SJSA1 (cell line): ENCODE measurements at places on chromosomes 7 and 10. TPM values are rescaled to one million over a fixed set of nuclear protein-coding genes. Genes with fewer than 3 reads are reported as not detected.

GRCh38 chr7:23864973-23865372 is 155.0 kb downstream of the STK31 start:
- H3K27ac ChIP-seq, result no peak overlapping the region
- H3K4me1 ChIP-seq, result no peaks in the 10 kb centered on the region
- no peaks in the 10 kb centered on the region for H3K27me3 ChIP-seq
- no peak for DNase-seq

DNA sequence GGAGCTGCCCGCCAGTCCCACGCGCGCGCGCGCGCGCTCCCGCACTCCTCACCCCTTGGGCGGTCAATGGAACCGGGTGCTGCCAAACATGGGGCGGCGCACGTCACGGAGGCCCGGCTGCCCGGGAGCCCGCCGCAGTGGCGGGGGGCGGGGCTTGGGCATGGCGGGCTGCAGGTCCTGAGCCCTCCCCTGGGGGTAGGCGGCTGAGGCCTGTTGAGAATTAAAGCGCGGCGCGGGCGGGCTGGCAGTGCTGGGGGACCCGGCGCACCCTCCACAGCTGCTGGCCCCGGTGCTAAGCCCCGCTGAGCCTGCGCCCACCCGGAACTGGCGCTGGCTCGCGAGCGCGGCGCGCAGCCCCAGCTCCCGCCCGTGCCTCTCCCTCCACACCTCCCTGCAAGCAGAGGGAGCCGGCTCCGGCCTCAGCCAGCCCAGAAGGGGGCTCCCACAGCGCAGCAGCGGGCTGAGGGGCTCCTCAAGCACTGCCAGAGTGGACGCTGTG is 634.2 kb downstream of the ANKRD7 start:
- no peaks in the 10 kb centered on the region for H3K27me3 ChIP-seq
- no peaks in the 10 kb centered on the region for H3K4me1 ChIP-seq
- no peak overlapping the region for H3K27ac ChIP-seq
- no peak for DNase-seq
- H3K36me3 ChIP-seq, result no peaks in the 10 kb centered on the region

DNA sequence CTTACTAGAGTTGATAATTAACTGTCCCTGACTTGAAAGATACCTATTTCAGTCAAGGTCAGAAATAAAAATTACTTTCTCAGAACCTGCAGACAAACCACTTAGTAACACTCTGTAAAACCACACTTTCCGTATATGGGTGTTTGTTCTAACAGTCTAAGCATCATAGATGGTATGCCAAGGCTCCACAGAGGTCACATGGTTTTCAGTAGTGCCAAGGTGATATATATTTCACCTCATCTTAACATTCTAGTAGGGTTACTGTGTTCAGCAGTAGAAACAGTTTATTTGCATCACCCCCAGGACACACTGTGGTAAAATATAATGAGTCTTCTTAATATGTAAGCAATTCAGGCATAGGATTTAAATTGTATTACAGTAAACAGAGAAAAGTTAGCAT is 61.5 kb downstream of the KCND2 start:
- no peaks in the 10 kb centered on the region for H3K4me1 ChIP-seq
- H3K36me3 ChIP-seq, result no peaks in the 10 kb centered on the region
- no peak overlapping the region for H3K27ac ChIP-seq

The STOX1 gene
- 0.39 and 1.6 TPM in 2 replicates for total RNA-seq

The ITGA8 gene
- total RNA-seq, result 8.7 and 11.8 TPM in 2 replicates

The LRRD1 gene
- total RNA-seq, result not detected in 2 replicates
